ENCODE measurements at places on chromosomes 7 and 10.

GRCh38 chr7:100464791-100465190 lies 731 bp upstream of the SPACDR start:
- no peak for DNase-seq

GRCh38 chr10:74937266-74937856 lies 111.0 kb downstream of the KAT6B start:
- no peak for DNase-seq

GRCh38 chr10:105729428-105729827 lies 1088.3 kb downstream of the SORCS3 start:
- DNase-seq: no peak

GRCh38 chr10:81306971-81307782 lies 567.8 kb upstream of the NRG3 start:
- no peak for DNase-seq

GRCh38 chr7:28922624-28923331 lies 35.4 kb downstream of the TRIL start:
- peak; percentile 22 for DNase-seq

GRCh38 chr10:53477313-53477675 lies 704.7 kb upstream of the MBL2 start:
- DNase-seq: no peak

DNA sequence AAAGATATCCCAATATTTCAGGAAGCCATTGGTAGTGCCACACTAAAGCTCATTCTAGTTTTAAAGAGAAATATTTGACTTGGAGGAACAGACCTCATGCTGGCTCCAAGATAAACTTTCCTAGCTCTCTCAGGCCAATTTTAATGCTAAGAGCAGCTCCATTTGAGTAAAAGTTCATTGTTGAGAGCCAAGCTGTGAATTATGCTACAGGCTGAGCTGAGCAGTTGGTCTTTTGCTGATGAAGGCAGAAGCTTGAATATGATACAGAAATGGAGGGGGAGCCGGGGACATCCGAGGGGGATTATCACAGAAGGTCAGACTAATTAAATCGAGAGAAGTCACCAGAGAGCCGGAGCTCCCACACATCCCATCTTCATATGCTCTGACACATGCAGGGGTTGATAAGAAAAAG lies 175.7 kb upstream of the AUTS2 start:
- DNase-seq: no peak

- DNase-seq: no peak
Measured at GRCh38 chr7:116951366-116952292, 1.7 kb upstream of the ST7 start.

DNA sequence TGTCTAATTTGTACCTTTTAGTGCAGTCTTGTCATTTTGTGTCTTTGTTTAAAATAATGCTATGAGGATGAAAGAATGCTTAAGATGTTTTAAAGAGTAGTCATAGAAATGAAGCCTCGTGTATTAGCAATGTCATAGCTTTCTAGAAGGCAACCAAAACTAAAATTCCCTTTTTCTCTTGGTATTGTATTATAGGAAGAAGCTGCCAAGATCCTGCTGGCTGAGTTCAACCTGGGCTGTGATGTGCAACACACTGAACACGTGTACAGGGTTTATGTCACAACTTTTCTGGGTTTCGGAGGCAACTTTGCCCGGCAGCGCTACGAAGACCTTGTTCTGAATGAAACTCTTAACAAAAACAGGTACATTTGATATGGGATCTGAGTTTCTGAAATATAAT lies 36.2 kb downstream of the COX15 start:
- DNase-seq: no peak

GRCh38 chr7:123629281-123629680 lies 26.4 kb upstream of the LMOD2 start:
- DNase-seq: no peak

- no peak for DNase-seq
Measured at GRCh38 chr10:24926557-24926956, 25.8 kb downstream of the PRTFDC1 start.

DNA sequence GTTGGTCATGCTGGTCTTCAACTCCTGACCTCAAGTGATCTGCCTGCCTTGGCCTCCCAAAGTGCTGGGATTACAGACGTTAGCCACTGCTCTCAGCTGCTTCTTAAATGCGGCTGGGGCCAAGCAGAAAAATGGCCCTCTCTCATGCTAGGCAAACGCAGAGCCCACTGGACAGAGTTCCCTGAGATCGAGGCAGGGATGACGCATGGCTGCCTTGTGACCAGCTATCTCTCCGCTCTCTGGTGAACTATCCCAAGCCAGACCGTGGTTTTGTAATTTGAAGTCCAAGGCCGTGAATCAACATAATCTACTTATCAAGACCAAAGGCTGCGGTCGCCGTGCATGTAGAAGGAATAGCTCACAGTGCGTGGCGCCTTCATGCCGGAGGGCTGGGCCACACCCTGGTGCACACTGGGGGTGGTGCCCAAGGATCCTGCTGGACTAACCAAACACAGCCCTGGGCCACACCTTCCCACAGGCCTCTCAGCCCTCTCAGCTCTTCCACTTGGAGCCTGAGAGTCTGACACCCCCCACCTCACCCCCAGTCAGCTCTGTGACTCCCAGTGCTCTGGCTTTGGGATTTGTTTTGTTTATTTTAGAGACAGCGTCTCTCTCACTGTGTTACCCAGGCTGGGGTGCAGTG lies 88.1 kb upstream of the CUX1 start:
- DNase-seq: no peak

DNA sequence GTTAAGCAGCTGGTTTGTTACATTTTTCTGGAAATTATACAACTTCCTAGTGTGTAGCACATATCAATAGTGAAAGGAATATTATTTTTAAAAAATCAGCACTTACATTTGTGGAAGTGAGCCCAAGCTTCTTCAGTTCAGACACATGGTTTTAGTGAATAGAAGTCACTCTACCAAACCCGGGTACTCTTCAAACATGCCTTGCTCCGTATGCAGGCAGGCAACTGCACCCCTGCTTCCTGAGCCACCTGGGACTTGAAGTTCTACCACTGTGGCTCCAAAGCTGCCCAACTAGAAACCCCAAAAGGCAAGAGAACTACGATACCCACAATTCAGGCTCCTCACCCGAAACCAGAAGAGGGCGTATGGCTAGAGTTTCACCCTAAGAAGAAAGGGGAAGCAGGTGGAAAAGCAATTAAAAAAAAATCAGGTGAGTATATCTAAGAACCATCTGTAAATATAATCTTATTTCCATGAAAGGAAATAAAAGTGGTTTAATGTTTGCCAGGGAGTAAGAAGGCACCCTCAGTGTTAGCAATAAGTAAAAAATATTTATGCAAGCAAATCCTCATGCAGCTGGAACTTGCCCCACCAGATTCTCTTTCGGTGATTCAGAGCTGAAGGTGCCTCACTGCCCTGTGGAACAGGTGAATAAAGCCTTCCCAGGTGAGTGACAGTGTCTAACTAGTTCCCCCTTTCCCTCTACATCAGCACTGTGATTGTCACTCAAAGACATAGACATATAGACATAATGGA lies at the start of gene MACC1:
Gene MACC1 (minus strand): TSS at position 192 of the 756 bp plus-strand sequence. CDS start 55,522 bp downstream, outside the sequence.
- no peak for DNase-seq

DNA sequence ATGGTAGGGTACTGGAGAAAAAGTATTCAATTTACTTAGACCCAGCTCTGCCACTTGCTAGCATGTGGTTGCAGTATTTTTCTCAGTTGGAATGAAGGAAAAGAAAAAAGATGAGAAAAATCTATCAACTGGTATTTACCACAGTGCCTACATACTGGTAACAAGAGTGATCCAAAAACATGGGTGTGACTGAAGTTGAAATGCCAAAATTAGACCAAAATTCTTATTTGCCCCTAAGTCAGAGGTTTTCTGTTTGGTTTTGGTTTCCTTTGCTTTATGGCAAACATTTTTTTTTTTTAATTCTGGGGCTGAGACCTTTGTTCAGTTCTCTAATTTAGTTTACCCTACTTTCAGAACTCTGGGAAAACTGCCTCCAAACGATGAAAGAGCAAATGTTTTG lies 12.3 kb downstream of the HYCC1 start:
- no peak for DNase-seq

DNA sequence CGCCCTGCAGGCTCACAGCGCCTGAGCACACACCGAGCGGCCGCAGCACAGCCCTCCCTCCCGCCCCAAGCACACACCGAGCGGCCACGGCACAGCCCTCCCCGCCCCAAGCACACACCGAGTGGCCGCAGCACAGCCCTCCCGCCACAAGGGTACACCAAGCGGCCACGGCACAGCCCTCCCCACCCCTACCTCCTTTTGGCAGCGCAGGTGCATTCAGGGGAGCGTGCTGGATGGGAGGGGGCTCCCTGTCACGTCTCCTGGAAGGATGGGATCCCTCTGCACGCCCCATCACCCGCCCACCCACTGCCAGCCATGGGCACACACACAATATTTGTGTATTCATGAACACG lies 482.6 kb downstream of the DNAJB6 start:
- DNase-seq: no peak

- no peak for DNase-seq
Measured at GRCh38 chr7:94559972-94560371, 50.4 kb downstream of the CASD1 start.

DNA sequence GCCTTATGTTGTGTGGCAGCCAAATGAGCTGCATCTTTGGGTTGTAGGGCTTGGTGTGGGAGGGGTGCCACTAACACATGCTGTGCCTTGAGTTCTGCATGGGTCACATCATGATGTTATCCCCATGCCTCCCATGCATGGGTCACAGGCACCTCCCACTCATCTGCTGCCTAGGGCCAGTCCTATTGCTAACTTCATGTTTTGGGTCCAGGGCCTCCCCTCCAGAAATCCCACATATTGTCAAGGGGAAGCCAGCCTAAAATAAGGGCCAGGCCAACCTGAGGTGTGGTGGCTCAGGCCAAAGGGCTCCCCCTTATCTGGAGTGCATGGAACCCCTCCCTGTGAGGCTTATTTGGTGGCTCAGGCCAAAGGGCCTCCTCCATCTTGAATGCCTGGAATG lies 299.0 kb downstream of the RPS24 start:
- no peak for DNase-seq

DNA sequence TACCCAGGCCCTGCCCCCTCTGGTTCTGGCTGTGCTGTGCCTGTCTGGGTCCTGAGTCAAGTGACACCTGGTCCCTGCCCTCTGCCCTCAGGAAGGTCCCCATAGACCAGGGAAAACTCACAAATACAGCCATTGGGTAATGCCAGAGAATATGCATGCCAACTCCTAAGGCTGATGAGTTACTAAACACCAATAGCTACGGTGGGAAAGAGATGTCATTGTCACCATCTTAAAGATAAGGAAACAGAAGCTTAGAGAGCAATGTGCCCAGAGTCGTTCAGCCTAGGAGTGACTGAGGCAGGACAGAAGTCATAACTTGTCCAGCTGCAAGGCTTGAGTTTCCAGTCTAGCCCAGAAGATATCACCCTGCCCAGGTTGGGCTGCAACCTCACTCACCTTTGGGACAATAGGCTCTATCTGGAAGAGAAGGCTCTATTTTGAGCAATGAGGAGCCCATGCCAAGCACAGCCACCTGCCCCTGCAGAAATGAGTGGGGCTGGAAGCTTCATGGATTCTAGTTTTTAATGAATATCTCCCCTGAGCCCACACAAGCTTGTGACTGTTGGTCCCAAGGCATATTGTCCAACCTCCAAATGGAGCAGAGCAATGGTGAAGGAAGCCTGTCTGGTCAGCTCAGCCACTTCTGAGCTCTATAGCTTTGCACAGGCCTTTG lies 42.6 kb downstream of the ZNF273 start:
- no peak for DNase-seq

DNA sequence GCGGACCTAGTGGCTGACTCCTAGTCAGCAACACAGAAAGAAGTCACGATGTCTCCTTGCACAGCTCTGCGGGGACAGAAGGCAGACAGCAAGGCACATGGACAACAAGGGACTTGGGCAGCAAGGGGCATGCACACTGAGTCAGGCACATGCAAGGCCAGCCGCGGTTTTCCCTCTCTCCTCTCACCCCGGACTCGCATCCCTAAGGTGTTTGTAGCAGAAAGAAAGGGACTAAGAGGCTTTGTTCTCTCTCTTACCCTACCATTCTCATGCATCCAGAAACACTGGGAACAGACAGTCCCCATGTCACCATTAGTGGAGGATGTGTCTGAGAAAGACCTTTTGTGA lies 193.3 kb upstream of the PHF14 start:
- no peak for DNase-seq

DNA sequence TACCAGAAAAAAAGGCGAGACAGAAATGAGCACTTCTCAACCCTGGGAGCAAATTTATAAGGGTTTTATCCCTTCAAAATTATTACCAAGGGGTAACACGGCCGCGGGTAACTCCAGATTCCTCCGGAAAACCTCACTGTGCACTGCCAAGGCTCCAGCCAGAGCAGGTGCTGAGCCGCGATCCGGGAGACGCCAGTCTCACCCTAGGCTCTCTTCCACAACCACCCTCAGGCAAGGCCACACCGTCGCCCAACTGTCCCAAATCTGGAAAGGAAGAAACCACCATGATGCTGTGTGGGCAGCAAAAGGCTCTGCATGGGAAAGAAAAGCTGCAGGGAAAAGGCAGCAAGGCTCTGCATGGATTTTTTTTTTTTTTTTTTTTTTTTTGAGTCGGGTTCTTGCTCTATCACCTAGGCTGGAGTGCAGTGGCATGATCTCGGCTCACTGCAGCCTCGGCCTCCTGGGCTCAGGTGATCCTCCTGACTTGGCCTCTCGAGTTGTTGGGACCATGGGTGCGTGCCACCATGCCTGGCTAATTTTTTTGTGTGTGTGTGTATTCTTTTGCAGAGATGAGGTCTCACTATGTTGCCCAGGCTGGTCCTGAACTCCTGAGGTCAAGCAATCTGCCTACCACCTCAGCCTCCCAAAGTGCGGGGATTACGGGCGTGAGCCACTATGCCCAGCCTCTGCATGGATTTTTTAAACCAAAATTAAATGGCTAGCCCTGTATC lies 39.0 kb downstream of the MAD1L1 start:
- no peak for DNase-seq

DNA sequence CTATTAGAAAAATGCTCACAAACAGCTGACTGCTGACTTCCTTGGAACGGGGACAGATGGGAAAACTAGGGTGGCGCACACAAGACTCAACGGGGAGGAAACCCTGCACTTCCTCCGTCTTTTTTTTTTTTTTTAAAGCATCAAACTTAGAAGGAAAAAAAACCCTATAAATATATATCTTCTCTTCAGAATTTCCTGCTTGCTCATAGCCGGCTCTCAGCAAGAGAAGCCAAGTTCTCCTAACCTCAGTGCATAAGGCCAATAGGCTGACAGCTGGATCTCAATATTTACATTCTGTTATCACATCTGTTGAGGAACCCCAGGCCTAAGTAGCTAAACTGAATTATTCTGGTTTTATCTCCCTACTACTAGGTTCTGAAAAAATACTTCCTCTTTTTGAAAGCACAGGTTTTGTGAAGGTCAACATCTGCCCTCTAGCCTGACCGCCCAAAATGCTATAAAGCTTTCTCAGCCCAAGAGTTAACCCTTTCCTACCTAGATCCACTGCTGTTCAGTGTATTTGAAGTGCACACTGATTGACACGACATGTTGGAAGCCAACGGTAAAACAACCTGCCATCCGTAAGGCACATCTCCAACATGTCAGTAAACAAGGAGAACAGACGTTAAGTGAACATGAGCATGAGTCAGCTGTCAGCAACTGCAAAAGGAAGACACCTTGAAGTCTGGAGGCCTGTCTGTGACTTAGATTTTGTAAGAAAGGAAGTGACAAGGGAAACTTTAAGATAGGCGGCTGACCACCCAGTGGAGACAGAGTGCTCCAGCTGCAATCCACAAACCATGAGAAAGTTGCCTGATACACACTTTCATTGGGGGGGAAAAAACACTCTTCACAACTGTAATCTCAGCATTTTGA lies 83.8 kb downstream of the EBLN1 start:
- DNase-seq: no peak

All from GM18507 (cell line).